ENCODE measurements at places on chromosomes 13 and 19. TPM values are rescaled to one million over a fixed set of nuclear protein-coding genes. Genes with fewer than 3 reads are reported as not detected.

- no peak for DNase-seq
- H3K27ac ChIP-seq, result no peak overlapping the region
- H3K27me3 ChIP-seq, result no peaks in the 10 kb centered on the region
- peaks cover 5% of the 10 kb centered on the region for H3K4me1 ChIP-seq
Observed at GRCh38 chr19:17101686-17102628, 26.4 kb downstream of the MYO9B start.

- DNase-seq, result no peak
- H3K4me3 ChIP-seq, result no peak overlapping the region
- no peak overlapping the region for H3K27ac ChIP-seq
- H3K4me1 ChIP-seq, result no peaks in the 10 kb centered on the region
- H3K36me3 ChIP-seq, result peaks cover 21% of the 10 kb centered on the region
Observed at GRCh38 chr13:50970956-50971355, 61.4 kb downstream of the RNASEH2B start.

- peaks cover 12% of the 10 kb centered on the region for H3K27me3 ChIP-seq
- peak overlapping the region; percentile 62 for H3K4me3 ChIP-seq
- DNase-seq, result no peak
- H3K4me1 ChIP-seq, result peaks cover 11% of the 10 kb centered on the region
- H3K36me3 ChIP-seq, result peaks cover 11% of the 10 kb centered on the region
- peak overlapping the region; percentile 89 for H3K27ac ChIP-seq
Observed at GRCh38 chr19:46202872-46203860, 26.4 kb upstream of the IGFL1 start.

GRCh38 chr13:95452375-95452774, 100.1 kb upstream of the CLDN10 start:
- H3K27ac ChIP-seq, result no peak overlapping the region
- H3K27me3 ChIP-seq, result peaks cover 9% of the 10 kb centered on the region
- DNase-seq, result no peak
- no peaks in the 10 kb centered on the region for H3K4me1 ChIP-seq

- peaks cover 26% of the 10 kb centered on the region for H3K4me1 ChIP-seq
- H3K27me3 ChIP-seq, result no peaks in the 10 kb centered on the region
- H3K4me3 ChIP-seq, result peak overlapping the region; percentile 85
- no peak for DNase-seq
Observed at GRCh38 chr13:75762955-75763354, 126.8 kb downstream of the LMO7 start.

GRCh38 chr13:105436943-105437342, 1098.5 kb downstream of the EFNB2 start:
- no peak for DNase-seq
- no peaks in the 10 kb centered on the region for H3K27me3 ChIP-seq
- no peak overlapping the region for H3K27ac ChIP-seq
- H3K4me3 ChIP-seq, result no peak overlapping the region
- H3K4me1 ChIP-seq, result peaks cover 3% of the 10 kb centered on the region
- H3K36me3 ChIP-seq, result no peaks in the 10 kb centered on the region

DNA sequence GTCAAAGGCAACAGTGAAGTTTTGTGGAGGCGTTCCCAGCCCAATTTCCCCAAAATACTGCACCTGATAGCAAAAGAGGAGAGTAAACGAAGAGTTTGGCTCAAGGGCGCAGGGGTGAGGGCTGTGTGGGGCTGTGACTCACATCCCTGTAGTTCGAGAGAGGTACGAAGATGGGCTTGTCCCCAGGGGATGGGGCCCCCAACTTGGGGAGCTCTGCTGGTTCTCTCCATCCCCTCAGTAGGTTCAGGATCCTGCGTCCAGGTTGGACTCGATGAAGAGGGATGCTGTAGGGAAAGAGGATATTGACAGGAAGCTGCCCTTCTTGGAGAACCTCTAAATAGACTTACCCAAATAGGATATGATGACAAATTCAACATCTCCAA, 3.4 kb downstream of the NAPSA start:
- H3K4me1 ChIP-seq, result no peaks in the 10 kb centered on the region
- H3K4me3 ChIP-seq, result no peak overlapping the region
- H3K27me3 ChIP-seq, result no peaks in the 10 kb centered on the region
- DNase-seq, result no peak
- peaks cover 6% of the 10 kb centered on the region for H3K36me3 ChIP-seq
- H3K27ac ChIP-seq, result no peak overlapping the region

GRCh38 chr13:73945871-73946270, 188.3 kb downstream of the KLF12 start:
- peaks cover 25% of the 10 kb centered on the region for H3K4me1 ChIP-seq
- H3K36me3 ChIP-seq, result peaks cover 20% of the 10 kb centered on the region
- no peaks in the 10 kb centered on the region for H3K27me3 ChIP-seq
- H3K27ac ChIP-seq, result peak overlapping the region; percentile 58
- no peak for DNase-seq

DNA sequence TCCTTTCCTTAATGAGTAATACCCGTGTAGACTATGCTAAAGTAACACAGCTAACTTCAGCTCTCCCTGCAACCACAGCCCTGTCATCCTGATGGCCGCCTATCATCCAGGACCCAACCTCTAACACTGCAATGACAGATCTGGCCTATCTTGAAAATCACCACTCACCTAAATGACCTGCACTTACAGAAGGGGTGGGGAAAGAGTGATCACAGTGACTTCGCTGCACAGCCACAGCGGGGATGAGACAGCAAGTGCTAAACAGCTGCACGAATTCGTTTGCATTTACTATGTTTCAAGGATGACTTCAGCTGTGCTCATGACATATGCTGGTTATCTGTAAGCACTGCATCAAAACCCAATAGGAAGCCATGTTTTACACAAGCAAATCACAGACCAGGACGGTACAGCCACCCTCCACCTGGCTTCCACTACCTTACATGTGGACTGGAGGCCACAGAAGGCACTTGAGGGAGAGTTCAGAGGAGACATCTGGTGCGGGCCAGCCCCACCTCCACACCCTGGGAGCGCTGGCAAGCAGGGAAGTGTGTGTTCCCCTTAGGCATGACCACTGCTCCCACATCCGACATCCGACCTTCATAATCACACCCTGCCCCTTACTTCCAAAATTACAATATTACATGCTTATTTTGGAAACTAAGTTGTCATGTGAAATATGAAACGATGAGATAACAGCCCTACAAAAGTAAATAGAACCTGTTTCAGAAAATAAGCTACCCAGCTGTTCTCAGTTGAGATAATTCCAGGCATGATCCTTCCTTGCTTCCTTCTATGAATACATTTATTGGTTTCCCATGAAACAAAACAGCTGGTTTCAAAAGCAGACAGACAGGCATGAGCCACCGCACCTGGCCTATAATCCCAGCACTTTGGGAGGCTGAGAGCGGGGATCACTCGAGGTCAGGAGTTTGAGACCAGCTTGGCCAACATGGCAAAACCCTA, 95.7 kb downstream of the STK24 start:
- H3K27me3 ChIP-seq, result no peaks in the 10 kb centered on the region
- H3K4me3 ChIP-seq, result peak overlapping the region; percentile 65
- DNase-seq, result no peak

DNA sequence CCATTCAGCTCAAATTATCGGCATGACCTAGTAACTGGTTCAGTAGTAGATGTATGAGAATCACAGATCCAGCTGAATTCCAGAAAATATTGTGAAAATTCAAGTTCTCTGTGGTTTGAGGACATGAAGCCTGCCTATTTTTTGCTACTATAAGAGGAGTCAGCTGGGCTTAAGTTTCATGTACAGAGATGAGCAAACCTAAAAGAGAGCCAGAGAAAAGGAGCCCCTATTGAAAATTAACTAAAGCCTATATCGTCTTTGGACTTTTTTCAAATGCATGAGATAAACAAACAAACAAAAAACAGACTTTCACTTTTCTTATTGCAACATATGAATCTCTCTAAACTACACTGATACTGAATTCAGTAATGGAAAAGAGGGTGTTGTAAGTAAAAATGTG, 106.8 kb upstream of the SPRY2 start:
- no peak overlapping the region for H3K27ac ChIP-seq
- DNase-seq, result no peak
- H3K4me1 ChIP-seq, result peaks cover 4% of the 10 kb centered on the region
- H3K36me3 ChIP-seq, result peaks cover 4% of the 10 kb centered on the region

GRCh38 chr13:24511816-24512196, 772 bp downstream of the PARP4 start:
- peak overlapping the region; percentile 91 for H3K4me3 ChIP-seq
- DNase-seq, result no peak
- peak overlapping the region; percentile 89 for H3K27ac ChIP-seq
- peaks cover 14% of the 10 kb centered on the region for H3K36me3 ChIP-seq

- peaks cover 27% of the 10 kb centered on the region for H3K4me1 ChIP-seq
- H3K27ac ChIP-seq, result peak overlapping the region; percentile 4
- H3K4me3 ChIP-seq, result peak overlapping the region; percentile 42
- H3K27me3 ChIP-seq, result peaks cover 32% of the 10 kb centered on the region
- no peak for DNase-seq
Observed at GRCh38 chr19:32104153-32104849, 241.1 kb upstream of the ZNF507 start.

- no peak for DNase-seq
- peaks cover 68% of the 10 kb centered on the region for H3K4me1 ChIP-seq
- peak overlapping the region; percentile 99 for H3K27ac ChIP-seq
- H3K27me3 ChIP-seq, result no peaks in the 10 kb centered on the region
- peaks cover 9% of the 10 kb centered on the region for H3K36me3 ChIP-seq
- peak overlapping the region; percentile 78 for H3K4me3 ChIP-seq
Observed at GRCh38 chr13:98484289-98485219, 92.4 kb downstream of the STK24 start.

DNA sequence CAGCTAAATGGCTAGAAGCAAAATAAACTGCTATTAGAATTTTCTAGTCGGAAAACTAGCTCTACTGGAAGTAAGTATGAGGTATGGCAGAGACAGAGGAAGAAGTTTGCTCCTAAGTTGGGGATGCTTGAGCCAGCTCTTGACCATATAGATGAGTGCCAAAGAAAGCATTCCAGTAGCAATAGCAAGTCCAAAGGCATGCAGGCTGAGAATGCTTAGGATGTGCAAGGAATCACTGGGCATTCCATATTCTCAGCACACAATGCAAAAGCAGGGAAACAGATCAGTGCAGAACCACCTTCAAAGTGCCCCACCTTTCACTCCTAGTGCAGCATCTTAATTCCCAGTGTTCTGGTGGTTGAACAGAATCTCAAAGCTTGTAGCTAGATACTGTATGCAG, 32.9 kb downstream of the SERTM1 start:
- H3K4me1 ChIP-seq, result peaks cover 22% of the 10 kb centered on the region
- peaks cover 8% of the 10 kb centered on the region for H3K27me3 ChIP-seq
- H3K4me3 ChIP-seq, result no peak overlapping the region

GRCh38 chr19:17555929-17556813, 722 bp downstream of the COLGALT1 start:
- peaks cover 8% of the 10 kb centered on the region for H3K4me1 ChIP-seq
- H3K27ac ChIP-seq, result peak overlapping the region; percentile 34
- H3K36me3 ChIP-seq, result peaks cover 6% of the 10 kb centered on the region
- H3K4me3 ChIP-seq, result peak overlapping the region; percentile 86
- no peaks in the 10 kb centered on the region for H3K27me3 ChIP-seq

DNA sequence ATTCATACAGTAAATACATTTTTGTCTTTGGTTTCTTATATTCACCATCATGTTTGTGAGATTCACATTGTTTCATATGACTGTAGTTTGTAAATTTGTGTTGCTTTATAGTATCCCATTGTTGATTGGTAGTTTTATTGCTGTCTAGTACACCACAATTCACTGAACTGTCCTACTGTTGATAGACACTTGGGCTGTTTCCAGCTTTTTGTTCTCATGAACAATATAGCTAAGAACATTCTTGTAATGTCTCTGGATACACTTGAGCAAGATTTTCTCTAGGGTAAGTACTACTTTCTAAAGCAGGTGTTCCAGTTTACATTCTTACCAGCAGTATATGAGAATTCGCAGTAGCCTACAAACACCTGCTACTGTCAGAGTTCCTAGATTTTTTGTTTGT, 37.8 kb downstream of the SKA3 start:
- H3K4me3 ChIP-seq, result peak overlapping the region; percentile 82
- no peak for DNase-seq
- H3K4me1 ChIP-seq, result peaks cover 17% of the 10 kb centered on the region
- H3K27me3 ChIP-seq, result no peaks in the 10 kb centered on the region
- peak overlapping the region; percentile 87 for H3K27ac ChIP-seq

DNA sequence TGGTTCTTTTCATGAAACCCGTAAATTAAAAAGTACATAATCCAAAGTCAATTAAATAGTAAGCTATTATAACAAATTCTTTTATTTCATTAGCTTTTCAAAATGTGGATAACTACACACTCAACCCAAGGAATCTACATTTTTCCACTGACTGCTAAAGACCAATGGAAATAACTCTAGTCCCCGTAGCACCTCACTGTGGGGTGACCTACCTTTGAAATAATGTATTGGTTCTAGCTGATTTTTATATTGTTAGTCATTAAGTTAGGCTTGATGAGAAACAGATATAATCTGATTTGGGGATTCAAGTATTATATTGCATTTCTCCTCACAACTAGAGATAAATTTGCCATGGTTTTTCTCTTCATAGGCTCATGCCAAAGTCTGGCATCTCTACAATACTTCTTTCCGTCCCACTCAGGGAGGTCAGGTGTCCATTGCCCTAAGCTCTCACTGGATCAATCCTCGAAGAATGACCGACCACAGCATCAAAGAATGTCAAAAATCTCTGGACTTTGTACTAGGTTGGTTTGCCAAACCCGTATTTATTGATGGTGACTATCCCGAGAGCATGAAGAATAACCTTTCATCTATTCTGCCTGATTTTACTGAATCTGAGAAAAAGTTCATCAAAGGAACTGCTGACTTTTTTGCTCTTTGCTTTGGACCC, 37.3 kb downstream of the KL start:
- H3K4me1 ChIP-seq, result peaks cover 17% of the 10 kb centered on the region
- H3K27ac ChIP-seq, result no peak overlapping the region
- DNase-seq, result no peak

DNA sequence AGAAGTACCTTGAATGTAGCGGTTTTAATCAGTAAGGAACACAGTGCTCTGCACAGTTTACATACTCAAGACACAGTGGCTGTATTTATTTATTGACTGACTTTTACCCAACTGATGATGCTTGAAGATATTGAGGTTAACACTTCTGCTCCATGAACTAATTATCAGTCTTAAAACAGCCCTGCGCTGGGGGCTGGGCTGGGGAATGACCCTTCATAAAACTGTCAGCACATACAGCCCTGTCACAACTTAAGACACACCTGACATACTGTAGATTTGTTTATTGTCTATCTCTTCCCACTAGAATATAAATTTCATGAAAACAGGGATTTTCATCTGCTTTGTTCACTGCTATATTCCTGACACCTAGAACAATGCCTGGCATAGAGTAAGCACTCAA, 10.8 kb downstream of the NEK5 start:
- no peaks in the 10 kb centered on the region for H3K36me3 ChIP-seq
- H3K4me3 ChIP-seq, result no peak overlapping the region
- no peak for DNase-seq

The HIPK4 gene
- total RNA-seq, result not detected

The MYO16 gene
- total RNA-seq, result 1.0 TPM

The ATP4A gene
- total RNA-seq, result 16.8 TPM

The ZNF91 gene
- total RNA-seq, result 110 TPM

The ZNF575 gene
- 2.6 TPM for total RNA-seq

The SELENOV gene
- total RNA-seq, result 1.1 TPM

The AMH gene
- total RNA-seq, result 49.5 TPM

The SHISA7 gene
- 0.05 TPM for total RNA-seq

The NCCRP1 gene
- total RNA-seq, result 22.6 TPM

The ZNF99 gene
- not detected for total RNA-seq

The EXOSC5 gene
- 11.4 TPM for total RNA-seq
